ENCODE measurements at places on chromosomes 16 and 17. TPM values are rescaled to one million over a fixed set of nuclear protein-coding genes. Genes with fewer than 3 reads are reported as not detected.

DNA sequence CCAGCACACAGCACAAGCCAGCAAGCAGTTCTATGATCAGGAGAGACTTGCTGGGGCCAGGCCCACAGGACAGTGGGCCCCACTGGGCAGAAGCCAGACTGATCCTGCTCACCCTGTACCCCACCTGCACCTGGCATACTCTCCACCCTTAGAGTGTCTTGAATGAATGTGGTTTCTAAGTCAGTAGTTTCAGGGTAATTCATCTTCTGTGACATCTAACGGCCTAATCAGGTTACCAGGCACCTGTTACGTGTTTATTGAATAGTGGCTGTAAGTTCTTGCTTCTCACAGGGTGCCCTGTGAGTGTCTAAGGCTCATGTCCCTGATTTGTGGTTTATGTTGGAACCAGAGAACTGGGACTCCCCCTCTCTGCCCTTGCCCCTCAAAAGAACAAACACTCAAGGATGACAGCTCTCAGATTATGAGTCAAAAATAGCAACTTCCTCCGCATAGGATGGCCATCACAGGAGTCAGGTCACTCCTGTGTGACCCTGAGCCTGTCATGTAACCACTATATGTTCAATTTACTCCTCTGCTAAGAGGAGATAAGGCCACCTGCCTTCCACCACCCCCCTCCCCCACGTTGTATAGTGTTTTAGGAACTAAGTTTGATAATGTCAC is 7.0 kb upstream of the OR2C1 start:
- no peak for DNase-seq

DNA sequence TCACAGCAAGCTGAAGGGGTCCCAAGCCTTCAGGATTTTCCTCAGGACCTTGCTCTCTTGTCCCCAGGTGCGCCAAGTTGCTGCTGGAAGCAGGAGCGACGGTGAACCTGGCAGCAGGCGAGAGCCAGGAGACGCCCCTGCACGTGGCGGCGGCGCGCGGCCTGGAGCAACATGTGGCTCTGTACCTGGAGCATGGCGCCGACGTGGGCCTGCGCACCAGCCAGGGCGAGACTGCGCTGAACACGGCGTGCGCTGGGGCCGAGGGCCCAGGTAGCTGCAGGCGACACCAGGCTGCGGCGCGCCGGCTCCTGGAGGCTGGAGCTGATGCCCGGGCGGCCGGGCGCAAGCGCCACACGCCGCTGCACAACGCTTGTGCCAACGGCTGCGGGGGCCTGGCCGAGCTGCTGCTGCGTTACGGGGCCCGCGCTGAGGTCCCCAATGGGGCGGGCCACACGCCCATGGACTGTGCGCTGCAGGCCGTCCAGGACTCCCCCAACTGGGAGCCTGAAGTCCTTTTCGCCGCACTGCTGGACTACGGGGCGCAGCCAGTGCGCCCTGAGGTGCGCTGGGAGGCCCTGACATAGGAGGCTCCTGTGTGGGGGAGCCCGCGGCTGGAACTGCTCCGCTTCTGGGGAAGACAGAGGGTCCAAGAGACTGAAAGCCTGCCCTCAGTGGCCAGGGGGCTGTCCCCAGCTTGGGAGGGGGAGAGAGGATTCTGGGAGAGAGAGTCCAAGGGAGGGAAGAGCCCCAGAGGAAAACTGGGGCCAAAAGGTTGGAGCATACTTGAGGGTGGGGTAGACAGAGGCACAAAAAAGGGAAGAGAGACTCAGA is 6.4 kb downstream of the ASB16 start:
- DNase-seq: no peak

GRCh38 chr16:28192806-28193529 is 18.8 kb downstream of the XPO6 start:
- DNase-seq: no peak

DNA sequence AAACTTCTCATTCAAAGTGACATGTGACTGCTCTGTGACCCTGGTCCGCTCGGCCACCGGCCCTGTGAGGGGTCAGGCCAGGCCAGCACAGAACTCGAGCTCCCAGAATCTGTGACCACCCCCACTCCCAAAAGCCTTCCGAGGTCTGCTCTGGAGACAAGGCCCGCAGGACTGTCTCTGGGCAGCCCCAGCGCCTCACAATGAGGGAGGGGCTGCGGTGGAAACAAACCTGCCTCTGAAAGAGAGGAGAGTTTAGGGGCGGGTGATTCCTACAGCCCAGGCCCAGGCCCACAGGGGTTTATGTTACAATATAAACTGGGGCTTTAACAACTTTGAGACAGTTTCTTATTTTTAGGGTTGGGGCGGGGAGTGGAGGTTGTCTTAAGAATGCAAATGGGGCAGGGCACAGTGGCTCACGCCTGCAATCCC is 19.9 kb downstream of the IGFBP4 start:
- no peak for DNase-seq

DNA sequence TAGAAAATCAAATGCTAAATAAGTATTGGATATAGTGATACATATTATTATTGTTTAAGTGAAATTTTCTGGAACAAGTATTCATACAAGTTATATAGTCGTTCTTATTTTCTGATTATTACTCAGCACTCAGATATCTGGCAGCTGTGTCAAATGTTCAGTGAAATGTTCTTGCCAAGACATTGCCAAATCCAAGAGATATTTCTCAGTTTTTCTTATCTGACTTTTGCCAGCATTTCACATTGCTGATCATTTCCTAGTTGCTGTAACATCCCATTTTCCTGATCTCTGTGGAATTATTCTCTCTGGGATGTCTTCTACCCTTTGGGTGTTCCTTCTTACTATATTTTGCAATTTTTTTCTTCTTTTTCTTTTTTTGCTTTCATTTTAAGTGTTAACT is 262.3 kb downstream of the KIF2B start:
- no peak for DNase-seq

DNA sequence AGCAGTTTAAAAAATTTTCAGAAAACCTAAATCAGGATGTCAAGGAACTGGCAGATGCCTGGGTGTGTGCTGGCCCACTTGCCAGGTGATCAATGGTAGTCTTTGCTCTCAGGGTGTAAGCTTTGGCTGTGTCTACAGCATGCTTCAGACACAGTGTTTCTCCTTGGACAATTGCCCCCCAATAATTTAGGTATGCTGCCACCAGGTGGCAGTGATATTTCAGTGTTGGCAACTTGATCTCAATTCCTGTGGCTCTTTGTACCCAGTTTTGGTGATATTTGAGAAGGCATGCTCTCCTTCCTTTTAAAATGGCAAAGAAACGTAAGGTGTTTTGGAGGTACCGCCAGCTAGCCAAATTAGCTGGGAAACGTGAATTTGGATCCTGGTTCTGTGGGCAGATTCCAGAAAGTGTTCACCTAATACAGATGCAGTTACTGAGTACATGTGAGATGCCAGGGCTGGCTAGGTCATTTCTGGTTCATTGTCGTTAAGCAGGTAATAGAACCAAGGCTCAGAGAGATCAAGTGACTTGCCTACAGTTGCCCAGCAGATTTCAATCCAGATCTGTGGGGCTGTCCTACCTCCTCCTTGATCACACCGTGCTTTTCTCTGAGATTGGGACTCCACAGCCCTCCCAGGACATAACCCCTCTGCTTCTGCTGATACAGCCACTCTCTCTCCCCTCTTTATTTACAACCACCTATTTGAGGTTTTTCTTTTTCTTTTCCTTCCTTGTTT is 155.6 kb upstream of the PLCG2 start:
- peak; percentile 69 for DNase-seq

Gene DPH1
- 31.6 TPM for total RNA-seq

Gene BRIP1
- total RNA-seq: 4.8 TPM

DNA sequence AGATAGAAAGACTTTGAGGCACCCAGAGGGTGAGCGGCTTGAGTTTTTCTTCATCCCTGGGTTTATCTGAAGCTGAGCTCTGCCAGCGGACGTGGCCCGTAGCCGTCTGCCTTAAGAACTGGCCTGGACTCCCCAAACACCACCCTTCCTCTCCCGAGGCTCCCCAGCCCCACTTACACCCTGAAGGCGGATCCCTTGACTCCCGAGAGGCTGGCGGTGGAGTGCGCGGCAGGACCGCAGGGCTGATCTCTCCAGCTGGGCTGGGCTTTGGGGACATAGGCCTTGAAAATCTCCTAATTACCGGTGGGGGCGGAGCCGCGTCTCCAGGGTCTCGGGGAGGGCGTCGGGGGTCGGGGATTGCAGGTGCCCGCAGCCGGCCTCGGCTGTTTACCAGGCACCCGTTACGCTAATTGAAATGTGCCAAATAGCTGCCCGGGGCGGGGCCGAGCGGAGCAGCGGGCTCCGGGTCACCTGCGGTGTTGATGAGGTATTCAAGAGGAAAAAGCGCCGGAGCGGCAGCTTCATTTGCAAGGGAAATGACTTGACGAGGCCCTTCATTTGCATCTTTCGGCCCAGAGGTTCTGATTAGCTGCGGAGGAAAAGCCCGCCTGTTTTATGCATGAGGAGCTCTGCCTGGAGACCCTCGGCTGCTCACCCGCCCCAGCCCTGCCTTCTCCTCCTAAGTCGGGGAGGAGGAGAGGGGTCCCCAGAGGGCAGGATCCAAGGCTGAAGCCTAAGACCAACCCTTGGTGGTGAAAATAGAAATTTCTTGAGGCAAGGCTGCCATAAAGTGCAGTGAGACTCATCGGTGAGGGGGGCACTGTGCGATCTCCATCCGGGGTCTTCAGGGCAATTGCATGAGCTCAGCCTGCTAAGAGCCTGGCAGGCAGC is 100.7 kb downstream of the MGAT5B start:
- peak; percentile 62 for DNase-seq

DNA sequence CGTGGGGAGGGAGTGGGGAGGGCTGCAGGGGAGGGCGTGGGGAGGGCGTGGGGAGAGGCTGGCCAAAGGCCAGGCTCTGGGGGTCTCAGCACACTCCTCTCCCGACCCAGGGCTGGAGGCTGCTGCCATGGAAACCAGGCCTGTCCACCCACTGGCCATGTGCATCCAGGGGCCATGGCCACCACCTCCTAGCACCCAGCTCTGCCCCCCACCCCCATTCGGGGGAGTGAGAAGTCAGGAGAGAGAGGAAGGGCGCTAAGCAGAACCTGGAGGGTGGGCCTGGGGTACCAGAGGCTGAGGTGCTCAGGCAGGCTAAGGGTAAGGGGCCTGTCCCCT is 29.6 kb downstream of the ENDOV start:
- no peak for DNase-seq

Gene IRX5
- total RNA-seq: 9.0 TPM

GRCh38 chr17:4796552-4796920 is 572 bp downstream of the PSMB6 start:
- no peak for DNase-seq

DNA sequence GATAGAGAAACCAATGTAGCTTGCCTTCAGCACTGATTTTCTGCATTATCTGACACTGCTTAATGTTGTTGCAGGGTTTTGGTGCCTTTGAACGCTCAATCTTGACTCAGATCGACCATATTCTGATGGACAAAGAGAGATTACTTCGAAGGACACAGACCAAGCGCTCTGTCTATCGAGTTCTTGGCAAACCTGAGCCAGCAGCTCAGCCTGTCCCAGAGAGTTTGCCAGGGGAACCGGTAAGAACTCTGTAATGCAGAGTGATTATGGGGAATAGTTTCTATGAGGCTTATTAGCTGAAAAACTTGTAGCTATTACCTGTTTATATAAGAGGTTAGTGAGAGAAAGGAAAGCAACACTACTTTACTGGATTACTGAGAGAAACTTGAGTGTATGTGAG is 40.4 kb downstream of the AATF start:
- DNase-seq: no peak

DNA sequence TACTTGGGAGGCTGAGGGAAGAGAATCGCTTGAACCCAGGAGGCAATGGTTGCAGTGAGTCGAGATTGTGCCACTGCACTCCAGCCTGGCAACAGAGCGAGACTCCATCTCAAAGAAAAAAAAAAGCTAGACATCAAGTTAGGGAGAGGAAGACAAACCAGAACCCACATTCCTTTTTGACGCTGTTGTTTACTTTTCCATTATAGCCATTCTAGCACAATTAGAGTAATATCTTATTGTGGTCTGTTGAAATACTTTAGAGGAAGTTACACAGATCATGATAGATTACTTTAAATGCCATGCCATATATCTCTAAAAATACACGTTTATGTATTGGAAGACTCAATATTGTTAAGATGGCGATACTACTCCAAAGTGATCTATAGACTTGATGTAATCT is 16.5 kb upstream of the ABCC1 start:
- DNase-seq: no peak

DNA sequence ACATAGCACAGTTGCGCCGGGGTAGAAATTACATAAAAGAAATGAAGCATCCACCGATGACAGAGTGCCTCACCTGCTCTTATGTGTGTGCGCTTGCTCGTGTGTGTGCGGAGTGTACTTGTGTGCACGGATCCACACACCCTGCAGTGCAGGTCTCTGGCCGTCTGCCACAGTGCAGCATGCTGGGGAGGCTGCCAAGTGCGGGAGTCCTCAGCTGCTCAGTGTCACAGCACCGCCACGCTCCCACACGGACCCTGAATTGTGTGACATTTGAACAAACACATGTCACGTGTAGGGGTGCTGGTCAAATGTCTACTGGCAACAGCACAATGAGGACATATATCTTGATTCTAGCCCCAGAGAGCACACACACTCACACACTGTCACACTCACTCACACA is 243.0 kb upstream of the MYOCD start:
- no peak for DNase-seq

GRCh38 chr17:50397111-50397918 is at the start of gene LRRC59:
TSS of gene LRRC59 (minus strand) at chr17:50397523. CDS start at chr17:50397317, 206 bp downstream.
- peak; percentile 84 for DNase-seq

DNA sequence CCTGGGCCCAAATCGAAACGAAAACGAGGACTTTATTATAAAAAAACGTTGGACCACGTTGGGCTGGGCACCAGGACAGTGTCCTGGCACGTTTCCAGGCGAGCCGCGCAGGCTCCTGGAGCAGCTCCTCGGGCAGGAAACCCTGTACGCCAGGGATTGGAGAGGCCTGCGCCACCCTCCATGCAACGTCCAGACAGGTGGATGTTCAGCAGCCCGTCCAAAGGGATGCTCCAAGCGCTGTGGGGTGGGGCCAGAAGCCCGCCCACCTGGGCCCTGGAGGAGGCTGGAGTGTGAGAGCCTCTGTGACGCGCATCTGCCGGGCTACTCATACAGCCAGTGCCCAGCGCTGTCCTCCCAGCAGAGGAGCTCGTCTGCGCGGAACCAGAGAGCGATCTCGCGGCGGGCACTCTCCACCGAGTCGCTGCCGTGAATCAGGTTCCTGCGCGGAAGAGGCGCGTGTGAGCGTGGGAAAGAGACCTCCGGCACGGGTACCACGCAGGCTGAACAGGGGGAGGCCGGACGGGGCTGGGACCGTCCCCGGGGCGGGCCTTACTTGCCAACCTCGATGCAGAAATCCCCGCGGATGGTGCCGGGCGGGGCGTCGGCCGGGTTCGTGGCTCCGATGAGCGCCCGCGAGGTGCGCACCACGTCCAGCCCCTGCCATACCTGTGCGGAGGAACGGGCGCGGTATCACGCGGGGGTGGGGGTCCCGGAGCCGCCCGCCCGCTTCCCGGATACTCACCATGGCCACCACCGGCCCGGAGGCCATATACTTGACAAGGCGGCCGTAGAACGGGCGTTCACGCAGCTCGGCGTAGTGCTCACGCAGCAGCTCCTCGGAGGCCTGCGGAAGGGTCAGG is 785 bp downstream of the NME3 start:
- DNase-seq: peak; percentile 95

Gene AGRP
- total RNA-seq: not detected

GRCh38 chr17:28725660-28726225 is 290 bp downstream of the TLCD1 start:
- DNase-seq: peak; percentile 76
